K562 (cell line): ENCODE measurements at places on chromosomes 3 and 15. TPM values are rescaled to one million over a fixed set of nuclear protein-coding genes. Genes with fewer than 3 reads are reported as not detected.
A peak's percentile ranks its signal among the peaks of the same experiment; 100 is the strongest.

COL8A1 gene
- total RNA-seq: 0.07 and 0.16 TPM in 2 replicates

GOLGA8T gene
- not detected in 2 replicates for total RNA-seq

KLHL40 gene
- not detected in 2 replicates for total RNA-seq

RHO gene
- total RNA-seq: not detected in 2 replicates

- DNase-seq: no peak
Measured at GRCh38 chr15:70048578-70049514, 48.9 kb downstream of the TLE3 start.

GRCh38 chr15:54159012-54159411, 180.8 kb downstream of the UNC13C start:
- DNase-seq: no peak

DNA sequence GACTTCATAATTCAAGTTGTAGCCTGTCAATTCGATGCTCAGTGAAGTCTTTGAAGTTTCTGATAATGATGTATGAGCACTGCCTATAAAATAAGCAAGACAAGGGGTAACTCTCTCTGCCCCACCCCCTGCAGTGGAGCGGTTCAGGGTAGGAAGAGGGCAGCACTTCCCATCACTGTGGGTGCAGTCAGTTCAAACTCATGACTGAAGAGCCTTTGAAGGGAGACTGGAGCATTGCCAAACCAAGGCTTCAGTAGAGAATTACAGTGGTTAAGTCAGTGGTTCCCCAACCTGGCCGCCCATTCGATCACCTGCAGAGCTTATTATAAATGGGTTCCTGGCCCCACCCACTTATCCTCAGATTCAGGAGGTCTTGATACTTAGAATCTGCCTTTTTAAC, 190.6 kb downstream of the SHQ1 start:
- DNase-seq: peak; percentile 41

DNA sequence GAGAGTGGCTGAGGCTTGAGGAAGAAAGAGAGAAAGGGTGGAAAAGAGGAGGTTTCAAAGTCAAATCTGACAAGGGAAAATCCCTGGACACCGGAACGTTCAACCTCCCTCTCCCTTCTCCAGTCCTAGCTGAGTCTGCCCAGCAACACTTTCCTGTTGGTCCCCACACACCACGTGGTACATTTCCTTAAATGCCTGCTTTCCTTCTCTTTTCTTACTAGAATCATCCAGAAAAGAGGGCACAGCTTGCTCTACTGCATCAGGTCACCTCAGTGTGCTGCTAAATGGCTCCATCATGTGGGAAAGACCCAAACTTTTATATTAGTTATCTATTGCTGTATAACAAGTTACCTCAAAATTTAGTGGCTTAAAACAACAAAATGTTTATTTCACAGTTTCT, 181.2 kb downstream of the NECTIN3 start:
- no peak for DNase-seq

DNA sequence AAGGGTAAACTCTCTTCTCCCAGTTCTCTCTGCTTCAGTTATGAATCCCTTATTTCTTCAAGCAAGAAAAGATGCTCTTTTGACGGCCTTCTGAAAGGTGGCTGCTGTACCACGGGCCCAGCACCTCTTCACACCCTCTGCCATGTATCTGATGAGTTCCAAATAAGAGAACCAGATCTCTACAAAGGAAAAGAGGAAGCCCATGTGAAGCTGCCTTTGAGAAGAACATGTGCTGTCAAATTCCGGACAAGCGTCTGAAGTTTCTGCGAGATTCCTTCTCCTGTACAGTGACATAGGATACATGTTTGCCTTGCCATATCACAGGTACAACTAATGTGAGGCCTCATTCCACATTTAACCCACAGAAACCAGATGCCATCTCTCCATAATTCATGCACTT, 59.2 kb downstream of the SH3BP5 start:
- no peak for DNase-seq

- no peak for DNase-seq
Measured at GRCh38 chr15:96254173-96254572, 76.3 kb upstream of the NR2F2 start.

DNA sequence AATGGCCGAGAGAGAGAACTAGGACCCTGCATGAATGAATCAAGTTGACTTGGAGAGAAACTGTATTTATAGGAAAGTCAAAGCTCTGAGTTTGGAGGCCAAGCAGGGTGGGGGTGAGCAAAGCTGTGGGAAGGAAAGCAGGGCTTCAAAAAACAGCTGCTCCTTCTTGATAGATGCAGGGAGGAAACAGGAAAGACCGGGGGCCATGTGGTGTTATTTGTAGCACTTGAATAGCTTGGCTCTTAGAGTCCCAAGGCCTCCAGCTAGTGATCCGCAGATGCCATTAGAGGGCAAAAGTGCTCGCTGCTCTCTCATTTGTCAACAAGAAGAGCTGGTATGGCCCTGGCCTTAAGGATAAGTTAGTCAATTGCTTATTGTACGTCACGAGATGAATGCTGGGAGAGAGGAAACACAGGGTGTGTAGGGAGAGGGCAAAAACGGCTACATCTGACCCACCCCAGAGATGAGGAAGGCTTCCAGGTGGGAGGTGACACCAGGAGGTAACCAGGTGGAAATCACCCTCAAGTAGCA, at the start of gene ALG1L2:
ALG1L2 (plus strand) TSS at position 481 of the 531 bp plus-strand sequence. CDS start 186 bp downstream, outside the sequence.
- DNase-seq: no peak

DNA sequence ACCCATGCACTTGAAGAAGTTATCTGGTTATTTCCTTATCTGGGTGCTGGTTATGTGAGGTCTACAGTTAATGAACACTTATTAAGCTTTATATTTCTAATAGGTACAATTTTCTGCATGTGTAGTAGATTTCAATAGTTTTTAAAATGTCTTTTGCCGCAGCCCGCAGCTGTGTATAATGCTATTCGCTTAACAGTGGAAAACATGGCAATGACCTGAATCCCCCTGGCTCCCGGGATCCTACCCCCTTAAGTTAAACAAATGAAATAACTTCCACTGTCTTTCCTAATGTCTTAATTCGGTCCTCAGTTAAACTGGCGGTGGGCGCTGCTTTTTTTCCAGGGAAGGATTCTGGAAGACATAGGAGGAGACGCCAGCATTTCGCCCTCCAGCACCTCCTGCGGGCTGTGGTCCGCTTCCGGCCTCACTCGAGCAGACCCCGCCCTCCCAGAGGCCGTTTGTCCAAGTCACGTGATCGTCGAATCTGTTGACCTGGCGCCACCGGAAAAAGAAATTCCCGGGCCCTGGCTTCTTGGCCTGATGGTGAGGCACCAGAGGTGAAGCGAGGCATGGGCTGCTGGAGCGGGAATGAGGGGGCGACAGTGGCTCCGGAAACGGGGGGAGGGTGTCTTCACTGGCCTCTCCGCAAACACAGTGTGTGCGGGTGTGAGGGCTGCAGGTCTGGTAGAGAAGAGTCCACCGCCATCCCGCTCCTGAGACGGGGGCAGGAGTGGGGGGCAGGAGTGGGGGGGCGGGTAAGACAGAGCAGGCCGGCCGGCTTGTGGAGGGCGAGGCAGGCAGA, 45.6 kb upstream of the CSPG4 start:
- peak; percentile 93 for DNase-seq

GRCh38 chr15:96041982-96042733, 288.3 kb upstream of the NR2F2 start:
- no peak for DNase-seq

DNA sequence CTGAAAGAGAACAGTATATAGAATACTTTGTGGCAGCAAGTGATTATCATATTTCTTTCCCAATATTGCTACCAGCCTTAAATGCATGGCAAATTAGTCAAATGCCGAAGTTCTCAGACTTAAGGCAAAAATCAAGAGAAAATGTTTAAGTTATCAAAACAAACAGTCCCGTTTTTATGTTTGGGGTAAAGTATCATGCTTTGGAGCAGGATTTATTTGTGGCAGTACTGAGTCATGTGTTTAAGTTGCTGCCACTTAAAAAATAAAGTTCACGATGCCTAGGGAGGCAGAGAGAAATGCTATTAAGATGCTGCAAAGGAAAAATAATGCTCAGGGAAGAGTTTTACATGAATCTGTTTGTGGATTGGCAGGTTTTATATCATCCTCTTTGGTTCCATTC, 417.4 kb upstream of the MDFIC2 start:
- DNase-seq: no peak

GRCh38 chr3:138023754-138024153, 13.8 kb downstream of the CLDN18 start:
- no peak for DNase-seq

DNA sequence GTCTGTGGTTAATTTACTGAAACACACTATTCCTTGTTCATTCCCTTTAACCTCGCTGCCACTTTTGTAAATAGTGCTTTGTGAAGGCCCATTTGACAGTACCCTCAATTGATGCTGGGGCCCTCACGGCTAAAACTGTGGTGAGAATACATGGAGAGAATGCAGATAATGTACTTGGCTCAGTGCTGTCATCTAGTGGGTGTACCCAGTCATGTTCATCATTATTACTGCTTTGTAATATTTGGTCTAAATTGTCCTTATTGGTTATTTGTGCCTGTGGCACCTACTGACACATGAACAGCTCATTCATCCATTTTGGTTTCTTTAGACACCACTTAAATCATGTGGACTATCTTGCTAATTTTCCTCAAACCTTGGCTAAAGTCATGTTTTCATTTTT, 543.6 kb downstream of the EDEM1 start:
- peak; percentile 30 for DNase-seq
